CD14-positive monocyte (primary cell): ENCODE measurements at places on chromosomes 12 and 14.

- DNase-seq: no peak
Measured at GRCh38 chr14:82604819-82605218, 1071.2 kb upstream of the SEL1L start.

GRCh38 chr14:49997991-49998390 is 105.1 kb downstream of the ARF6 start:
- no peak for DNase-seq

GRCh38 chr14:85438481-85438942 is 91.4 kb upstream of the FLRT2 start:
- no peak for DNase-seq

DNA sequence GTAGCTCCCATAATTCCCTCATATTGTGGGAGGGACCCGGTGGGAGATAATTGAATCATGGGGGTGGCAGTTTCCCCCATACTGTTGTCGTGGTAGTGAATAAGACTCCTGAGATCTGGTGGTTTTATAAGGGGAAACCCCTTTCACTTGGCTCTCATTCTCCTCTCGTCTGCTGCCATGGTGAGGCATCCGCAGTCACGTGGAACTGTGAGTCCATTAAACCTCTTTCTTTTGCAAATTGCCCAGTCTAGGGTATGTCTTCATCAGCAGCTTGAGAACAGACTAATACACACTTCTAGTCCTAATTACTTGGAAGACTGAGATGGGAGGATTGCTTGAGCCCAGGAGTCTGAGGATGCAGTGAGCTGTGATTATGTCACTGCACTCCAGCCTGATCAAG is 64.4 kb downstream of the TMX1 start:
- no peak for DNase-seq

DNA sequence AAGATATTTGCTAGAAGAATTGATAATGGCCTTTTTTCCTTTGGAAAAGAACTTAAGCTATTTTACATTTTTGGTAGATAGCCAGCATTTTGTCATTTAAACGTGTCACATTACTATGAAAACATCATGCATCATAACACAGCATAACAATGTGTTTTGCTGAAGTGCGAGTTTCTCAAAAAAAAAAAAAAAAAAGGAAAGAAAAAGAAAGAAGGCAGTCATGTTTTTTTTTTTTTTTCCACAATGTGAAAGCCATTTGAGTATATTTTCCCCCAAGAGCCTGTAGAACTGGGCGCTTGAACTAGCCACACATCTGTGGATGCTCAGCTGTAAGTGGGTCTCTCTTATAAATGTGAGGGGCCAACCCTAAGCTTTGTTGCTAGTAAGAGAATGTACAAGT is 300.1 kb downstream of the AKAP6 start:
- DNase-seq: no peak

- DNase-seq: no peak
Measured at GRCh38 chr12:6065863-6066199, 58.6 kb downstream of the VWF start.

DNA sequence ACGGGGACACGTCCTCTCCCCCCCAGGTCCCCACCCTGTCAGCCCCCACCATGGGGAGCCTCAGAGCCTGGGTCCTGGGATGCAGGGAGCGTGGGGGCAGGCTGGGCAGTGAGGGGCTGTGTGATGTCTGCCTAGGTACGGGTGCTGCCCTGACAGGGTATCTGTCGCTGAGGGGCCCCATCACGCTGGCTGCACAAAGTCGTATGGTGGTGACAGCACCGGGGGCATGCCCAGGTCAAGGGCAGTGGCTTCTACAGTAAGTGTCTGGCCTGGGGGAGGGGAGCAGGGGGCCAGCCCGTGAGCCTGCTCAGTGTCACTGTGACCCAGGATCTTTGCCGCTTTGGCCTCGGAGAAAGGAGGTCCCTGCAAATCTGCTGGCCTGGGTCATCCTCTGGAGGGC is 23.3 kb downstream of the PAPLN start:
- DNase-seq: no peak

DNA sequence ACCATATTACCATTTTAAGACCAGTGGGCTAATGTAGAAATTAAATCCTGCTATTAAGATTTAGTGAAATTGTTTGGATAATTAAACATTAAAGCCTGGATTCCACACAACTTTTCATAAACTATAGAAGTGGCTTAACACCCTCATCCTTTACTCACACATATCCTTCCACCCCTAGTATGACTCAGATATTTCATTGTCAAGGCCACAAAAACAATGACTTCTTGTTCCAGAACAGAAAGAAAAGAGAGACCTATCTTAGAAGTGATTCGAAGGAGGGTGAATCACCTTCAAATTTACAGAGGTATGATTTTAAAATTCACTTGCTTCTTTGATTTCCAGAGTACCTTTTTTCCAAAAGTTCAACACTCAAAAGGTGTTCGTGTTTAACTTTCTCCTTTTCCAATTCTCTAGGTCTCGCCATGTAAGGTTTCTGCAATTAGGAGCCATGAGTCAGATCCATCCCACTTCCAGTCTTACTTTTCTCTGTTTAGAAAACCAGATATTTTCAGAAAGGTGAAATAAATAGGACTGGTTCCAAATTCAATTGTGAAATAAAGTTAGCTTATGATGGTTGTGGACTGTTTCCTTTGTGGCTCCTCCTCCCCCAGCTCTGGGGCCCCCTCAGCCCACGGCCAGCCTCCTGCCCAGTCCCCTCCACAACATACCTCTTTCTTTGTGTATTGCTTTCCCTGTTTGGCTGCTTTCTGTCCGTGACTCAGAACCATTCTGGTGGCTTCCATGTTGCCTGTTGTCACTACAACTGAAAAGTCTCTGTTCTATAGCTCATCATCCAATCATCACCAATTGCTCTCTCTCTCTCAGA is 24.6 kb upstream of the MGP start:
- no peak for DNase-seq

GRCh38 chr12:79706676-79707075 is 15.9 kb upstream of the PAWR start:
- no peak for DNase-seq

DNA sequence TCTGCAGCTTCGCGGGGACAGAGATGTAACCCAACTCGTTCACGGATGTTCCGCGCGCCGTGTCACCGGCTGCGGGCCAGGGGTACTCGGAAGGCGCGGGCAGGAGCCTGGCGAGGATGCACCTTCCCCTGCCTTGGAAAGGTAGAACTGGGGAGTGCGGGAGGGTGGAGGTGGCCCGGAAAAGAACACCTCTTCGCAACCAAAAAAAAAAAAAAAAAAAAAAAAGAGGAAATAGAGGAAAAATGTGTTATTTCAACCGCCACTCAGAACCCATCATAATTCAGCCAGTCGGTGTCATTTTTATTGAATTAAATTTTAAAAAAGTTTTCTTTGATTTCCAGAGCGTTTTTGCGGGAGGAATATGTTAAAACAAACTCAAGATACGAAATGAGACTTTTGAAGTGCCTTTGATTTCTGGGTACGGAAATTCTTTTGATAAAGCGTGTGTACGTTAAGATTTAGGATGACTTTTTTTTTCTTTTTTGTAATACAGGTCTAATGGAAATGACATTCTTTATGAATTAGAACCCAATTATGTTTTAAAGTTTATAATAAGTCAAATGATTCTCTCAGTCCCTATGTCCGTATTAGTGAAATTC is 8.9 kb downstream of the CDKN1B start:
- DNase-seq: no peak

- DNase-seq: no peak
Measured at GRCh38 chr12:114697741-114698565, 14.0 kb upstream of the TBX3 start.

GRCh38 chr12:56029666-56030293 is 8.9 kb downstream of the IKZF4 start:
- peak; percentile 44 for DNase-seq

- no peak for DNase-seq
Measured at GRCh38 chr12:94421868-94422740, 37.6 kb downstream of the CEP83 start.

DNA sequence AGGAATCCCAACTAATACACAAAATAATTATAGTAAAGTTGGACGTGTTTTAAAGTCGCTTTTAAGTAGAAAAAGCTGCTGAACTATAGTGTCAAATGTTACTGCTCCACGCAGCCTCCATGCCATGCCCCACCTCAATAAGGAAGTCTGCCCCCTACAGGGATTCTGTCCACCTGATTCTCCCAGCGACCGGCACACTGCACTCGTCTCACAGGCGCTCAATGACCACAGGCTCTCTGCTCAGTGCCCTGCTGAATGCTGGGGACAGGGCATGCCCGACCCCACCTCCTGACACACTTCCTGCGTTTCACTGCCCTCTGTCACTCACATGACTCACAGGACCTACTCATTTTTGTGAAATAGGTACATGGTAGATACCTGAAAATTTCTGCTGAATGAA is 48.9 kb downstream of the BDKRB1 start:
- DNase-seq: no peak

- no peak for DNase-seq
Measured at GRCh38 chr12:84807249-84807648, 105.3 kb downstream of the SLC6A15 start.

DNA sequence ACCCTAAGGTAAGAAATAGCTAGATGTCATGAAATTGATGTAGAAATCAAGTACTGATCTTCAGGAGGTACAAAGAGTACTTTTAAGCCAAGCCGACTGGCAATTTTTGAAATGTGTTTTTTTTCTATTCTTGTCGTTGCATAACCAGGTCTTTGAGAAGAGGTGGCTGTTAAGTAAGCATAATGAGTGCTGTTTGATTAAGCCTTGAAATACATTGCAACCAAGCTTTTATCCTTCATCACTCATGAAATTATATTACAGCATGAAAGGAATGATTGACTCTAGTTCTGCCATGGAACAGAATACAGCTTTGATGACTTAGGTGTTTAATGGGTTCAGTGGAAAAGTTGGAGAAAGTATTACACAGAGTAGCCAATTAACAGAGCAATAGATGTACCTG is 1720.2 kb upstream of the SEL1L start:
- no peak for DNase-seq

GRCh38 chr14:58637391-58638230 is at the start of gene DACT1:
Gene DACT1, plus strand, starts transcription at chr14:58637962. Its CDS starts 241 bp downstream, at chr14:58638203.
- DNase-seq: no peak

GRCh38 chr12:12178559-12178958 is 88.3 kb downstream of the LRP6 start:
- DNase-seq: no peak

DNA sequence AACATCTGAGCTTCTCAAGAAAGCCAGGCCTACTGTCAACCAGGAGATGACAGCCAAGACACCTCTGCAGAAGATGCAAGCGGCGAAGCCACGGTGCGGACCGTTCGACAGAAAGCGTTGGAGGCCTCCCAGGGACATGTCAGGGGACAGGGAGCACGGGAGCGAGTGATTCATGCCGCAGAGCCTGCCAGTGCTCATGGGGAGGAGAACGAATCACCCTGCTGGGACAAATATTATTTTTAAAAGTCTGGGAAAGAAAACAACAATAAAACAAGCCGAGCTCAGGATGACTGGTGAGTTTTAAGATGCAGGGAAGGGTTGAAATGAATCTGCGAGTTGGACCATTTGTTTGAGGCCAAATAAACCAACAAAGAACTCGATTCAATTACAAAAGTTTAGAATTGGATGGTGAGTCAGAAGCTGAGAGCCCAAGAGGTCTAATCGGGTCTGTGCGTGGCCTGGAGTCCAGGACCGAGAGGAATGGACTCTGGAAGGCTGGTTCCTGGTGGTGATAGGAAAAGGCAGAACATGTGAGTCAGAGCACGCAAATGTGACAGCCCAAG is 91.0 kb downstream of the RBM19 start:
- no peak for DNase-seq
